ENCODE measurements at places on chromosomes 7 and 10.

- no peak for DNase-seq
Measured at GRCh38 chr7:113582471-113582870, 336.3 kb downstream of the PPP1R3A start.

DNA sequence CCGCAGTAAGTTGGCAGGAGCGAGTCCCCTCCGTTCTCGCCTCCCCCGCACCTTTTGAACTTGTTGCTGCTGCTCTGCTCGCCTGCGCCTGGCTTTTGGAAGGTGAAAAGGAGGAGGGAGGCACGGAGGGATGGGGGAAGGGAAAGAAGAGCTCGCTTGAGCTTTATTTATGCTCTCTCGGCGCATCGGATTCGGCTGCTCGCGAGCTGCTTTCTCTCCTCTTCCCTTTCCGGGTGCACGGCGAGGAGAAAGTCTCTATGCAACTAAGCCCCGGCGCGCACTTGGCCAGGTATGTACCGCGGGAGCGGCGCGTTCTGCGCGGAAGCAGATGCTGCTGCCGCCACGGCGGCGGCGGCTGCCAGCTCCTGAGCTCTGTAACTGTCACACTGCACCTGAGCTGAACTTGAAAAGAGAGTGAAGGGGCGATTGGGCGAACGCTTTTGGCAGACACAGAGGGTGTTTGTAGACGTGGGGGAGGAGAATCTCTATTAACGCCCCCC is 551 bp downstream of the KCND2 start:
- DNase-seq, result no peak

GRCh38 chr7:111763221-111763801 is 201.0 kb upstream of the IMMP2L start:
- no peak for DNase-seq

DNA sequence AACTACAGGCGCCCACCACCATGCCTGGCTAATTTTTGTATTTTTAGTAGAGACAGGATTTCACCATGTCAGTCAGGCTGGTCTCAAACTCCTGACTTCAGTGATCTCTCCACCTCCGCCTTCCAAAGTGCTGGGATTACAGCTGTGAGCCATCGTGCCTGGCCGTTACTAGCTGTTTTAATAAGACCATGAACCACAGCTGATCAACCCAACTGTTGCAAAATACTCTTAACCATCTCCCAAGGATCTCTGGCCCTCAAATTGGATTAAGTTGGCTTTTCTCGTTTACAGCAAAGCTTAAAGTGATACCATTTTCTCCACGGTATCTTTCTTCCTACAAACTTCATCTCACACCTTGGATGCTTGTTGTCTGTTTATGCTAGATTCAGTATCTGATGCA is 18.3 kb downstream of the ZFAND2A start:
- DNase-seq, result no peak

DNA sequence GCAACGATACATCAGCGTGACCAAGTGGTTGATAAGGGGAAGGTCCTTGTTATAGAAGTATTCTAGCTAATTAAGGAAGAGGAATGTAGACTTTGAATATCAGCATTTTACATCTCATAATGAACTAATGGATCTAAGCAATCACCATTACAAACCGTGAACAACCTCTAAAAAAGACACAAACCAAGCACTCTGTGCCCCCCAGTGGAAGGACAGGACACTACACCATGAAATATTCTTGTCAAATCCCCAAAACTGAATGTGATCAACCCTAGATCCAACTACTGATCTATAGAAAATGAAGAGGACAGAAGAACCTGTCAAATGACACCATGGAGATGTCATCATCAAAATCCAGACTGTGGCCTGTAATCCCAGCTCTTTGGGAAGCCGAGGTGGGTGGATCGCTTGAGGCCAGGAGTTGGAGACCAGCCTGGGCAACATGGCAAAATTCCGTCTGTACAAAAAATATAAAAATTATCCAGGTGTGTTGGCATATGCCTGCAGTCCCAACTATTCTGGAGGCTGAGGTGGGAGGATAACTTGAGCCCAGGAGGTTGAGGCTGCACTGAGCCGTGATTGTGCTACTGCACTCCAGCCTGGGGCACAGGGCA is 111.3 kb upstream of the CARD11 start:
- DNase-seq, result peak; percentile 41

- no peak for DNase-seq
Measured at GRCh38 chr7:138167869-138168296, 91.6 kb downstream of the AKR1D1 start.

- DNase-seq, result no peak
Measured at GRCh38 chr7:10940704-10941355, 32.8 kb upstream of the PHF14 start.

- DNase-seq, result no peak
Measured at GRCh38 chr7:105454095-105454747, 65.5 kb upstream of the SRPK2 start.

GRCh38 chr7:48876087-48876486 is 48.3 kb upstream of the CDC14C start:
- DNase-seq, result no peak

- DNase-seq, result peak; percentile 47
Measured at GRCh38 chr10:43304687-43305333, 37.9 kb upstream of the RASGEF1A start.

- DNase-seq, result no peak
Measured at GRCh38 chr10:48805848-48806247, 121.2 kb downstream of the WDFY4 start.

DNA sequence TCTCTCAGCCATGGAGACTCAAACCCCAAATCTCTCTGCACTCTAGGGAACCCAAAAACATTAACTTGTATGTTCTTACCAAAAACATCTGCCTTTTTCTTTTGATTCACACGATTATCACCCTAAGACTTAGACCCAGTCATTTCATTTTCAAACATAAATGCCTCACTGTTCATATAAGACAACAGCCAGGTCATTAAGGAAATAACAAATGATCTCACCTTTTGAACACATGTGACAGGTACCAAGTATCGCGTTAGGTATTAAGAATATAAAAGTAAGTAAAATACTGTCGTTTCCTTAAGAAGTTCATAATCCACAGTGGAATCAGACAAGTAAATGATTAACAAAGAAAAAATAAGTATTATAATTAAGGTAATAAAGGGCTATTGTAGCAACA is 8.8 kb downstream of the TM9SF3 start:
- no peak for DNase-seq

DNA sequence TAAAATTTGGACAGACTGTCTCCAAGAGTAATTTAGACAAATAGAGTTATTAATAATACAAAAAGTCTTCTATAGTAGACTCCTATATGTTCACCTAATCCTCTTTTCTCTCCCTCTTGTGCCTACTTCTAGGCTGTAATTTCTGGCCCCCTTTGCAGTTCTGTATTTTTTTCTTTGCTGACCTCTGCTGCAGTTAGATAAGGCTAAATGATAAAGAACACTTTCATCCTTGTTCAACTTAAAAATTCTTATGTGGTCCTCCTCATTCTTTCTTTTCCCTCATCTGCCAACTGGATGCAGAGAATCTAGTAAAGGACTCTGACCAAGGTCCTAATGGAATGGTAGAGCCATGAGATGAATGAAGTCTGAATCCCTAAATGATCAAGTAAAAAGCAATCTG is 20.1 kb downstream of the GLCCI1 start:
- DNase-seq, result no peak

- no peak for DNase-seq
Measured at GRCh38 chr10:48279081-48279751, 4.7 kb upstream of the FRMPD2 start.

- DNase-seq, result no peak
Measured at GRCh38 chr7:106582365-106582764, 78.6 kb downstream of the CCDC71L start.

DNA sequence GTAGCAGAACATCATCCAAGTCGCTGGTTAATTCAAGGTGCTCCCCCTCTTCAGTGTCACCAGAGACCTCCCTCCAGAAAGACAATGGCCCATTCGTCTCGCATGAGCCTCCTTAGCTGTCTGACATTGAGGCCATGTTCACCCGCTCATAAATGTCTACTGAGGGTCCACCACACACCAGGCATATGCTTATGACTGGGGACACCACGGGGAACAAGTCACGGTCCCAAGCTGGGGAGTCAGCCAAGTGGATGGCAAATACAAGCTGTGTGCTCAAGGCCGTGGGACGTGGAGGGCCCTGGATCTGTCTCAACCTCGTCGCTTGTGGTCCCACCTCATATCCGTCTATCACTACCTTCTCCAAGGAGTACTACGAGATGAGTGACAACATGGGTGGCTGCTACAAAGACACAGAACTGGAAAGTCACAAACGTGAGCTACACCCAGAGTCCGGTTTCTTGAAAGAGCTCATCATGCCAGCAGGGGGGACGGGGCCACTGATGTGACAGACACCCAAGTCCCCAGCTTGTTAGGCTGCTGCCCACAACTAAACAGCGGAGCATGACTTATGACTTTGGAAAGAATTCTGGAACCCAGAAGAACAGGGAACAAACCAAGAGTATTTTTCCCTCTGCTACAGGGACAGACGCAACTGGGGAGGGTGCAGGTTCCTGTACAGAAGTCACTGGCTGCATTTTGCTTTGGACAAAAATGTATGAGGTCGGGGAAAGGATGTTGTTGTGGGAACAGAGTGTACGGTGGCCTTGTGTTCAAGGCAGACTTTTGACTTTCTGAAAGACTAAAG is 189.6 kb downstream of the COBL start:
- no peak for DNase-seq

DNA sequence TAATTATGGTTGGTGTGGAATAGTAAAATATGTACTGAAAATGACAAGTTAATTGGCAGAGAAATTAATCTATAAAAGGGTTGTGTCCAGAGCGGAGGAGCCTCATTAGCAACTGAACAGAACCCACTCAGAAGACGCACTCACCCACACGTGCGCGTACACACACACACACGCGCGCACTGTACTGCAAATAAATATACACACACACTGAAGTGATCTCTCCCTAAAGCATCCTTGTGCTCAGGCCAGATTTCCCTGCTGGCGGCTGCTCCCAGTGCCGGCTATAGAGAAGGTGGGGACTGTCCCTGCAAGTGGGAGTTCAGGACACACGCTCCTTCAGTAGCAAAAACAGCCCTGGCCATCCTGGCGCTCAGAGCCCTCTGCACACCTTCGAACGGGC is 85.2 kb downstream of the CHST15 start:
- no peak for DNase-seq

- no peak for DNase-seq
Measured at GRCh38 chr7:53476566-53476965, 441.1 kb downstream of the POM121L12 start.

DNA sequence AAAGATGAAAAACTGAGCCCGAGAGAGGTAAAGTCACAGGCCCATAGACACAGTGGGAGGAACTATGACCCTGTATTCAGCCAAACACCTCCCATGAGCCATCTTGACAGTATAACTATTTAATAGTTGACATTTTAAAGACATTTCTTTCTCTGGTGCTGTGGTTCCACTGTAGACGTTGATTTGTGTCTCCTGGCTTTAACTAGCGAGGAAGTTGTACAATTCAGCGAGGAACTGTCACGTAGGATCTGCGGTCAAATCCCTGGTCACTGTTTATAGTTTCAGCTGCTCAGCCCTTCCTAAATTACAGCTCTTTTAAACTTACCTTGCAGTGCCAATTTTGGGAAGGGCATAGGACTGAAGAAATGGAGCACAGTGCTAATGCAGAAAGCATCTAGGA is 7.1 kb upstream of the CELF2 start:
- DNase-seq, result no peak

DNA sequence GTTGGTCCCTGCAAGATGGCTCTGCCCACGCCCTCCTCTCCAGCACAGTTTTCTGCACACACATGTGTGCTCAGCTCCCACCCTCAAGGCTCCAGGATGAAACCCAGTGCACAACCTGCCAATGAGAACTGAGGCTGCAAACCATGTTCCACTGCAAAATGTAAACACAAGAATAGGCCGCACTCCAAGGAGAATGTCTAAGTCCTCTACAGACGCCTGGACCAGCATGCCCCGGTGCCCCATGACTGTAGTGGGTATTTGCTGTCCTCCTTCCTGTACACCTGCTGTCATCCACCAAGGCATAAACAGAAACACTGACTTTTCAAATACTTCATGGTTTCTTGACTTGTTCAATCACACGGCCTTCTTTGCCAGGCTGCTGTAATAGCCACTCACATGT is 72.6 kb downstream of the COBL start:
- DNase-seq, result no peak

GRCh38 chr10:49365275-49365674 is 30.6 kb downstream of the DRGX start:
- no peak for DNase-seq

GRCh38 chr7:81937091-81937490 is 167.2 kb upstream of the HGF start:
- DNase-seq, result no peak

- DNase-seq, result no peak
Measured at GRCh38 chr7:156907656-156908055, 14.7 kb upstream of the LMBR1 start.

DNA sequence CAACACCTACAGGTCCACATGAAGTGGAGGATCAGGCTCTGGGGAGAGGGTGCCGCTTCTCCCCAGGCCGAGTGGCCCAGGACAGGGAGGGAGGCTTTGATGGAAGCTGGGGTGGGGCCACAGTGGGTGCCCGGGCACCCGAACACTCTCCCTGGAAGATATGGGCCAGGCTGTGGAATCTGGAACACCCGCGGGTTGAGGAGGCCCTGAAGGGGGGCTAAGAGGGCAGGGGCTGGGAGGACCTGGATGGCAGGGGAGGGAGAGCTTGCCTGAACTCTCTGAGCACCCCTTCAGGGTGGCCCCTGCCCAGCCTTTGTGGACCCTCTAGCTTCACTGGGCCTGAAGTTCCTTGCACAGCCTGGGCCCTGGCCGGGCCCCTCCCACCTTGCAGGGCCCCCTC is 4.5 kb upstream of the NKX6-2 start:
- DNase-seq, result no peak

DNA sequence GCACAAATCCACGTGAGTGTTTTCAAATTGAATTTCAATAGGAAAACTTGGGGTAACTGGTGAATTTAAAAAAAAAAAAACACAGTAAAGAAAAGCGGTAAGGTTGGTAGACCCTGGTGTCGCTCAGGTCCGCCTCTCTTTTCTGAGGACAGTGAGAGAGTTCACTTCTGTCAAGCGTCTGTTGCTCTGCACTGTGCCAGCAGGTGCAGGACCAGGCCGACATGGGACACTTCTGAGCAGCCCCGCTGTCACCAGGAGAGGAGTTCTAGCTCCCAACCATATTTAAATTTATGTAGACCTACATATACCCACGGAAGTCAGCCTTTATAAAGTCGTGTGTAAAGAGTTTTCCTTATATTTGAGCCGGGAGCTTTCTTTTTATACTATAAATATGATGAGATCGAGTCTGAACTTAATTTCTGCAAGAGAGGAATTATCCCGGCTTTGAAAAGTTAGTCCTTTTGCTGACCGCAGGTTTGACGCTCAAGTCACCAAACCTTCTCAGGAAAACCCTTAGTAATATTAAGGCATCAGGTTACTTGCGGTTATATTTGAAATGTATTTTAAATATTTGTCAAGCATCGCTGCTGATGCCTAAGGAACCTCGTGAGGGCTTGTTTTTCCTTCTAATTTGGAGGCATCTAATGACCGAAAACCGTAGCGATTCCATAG is 531 bp downstream of the IKZF1 start:
- DNase-seq, result peak; percentile 47

GRCh38 chr10:70084189-70084588 is 31.5 kb downstream of the MACROH2A2 start:
- DNase-seq, result no peak
